ENCODE measurements at places on chromosomes 7 and 10. TPM values are rescaled to one million over a fixed set of nuclear protein-coding genes. Genes with fewer than 3 reads are reported as not detected.

- DNase-seq = peak; percentile 58
Observed at GRCh38 chr10:45249978-45250693, 65.3 kb downstream of the OR13A1 start.

GRCh38 chr7:152869041-152869676, 109.6 kb downstream of the ACTR3B start:
- peak; percentile 75 for DNase-seq

GRCh38 chr7:35253460-35253709, 515 bp downstream of the TBX20 start:
- no peak for DNase-seq

PDE6C gene
- not detected for total RNA-seq

CYP17A1 gene
- not detected for total RNA-seq

- no peak for DNase-seq
Observed at GRCh38 chr7:159157714-159158113, 13.0 kb upstream of the VIPR2 start.

All from myocyte (in vitro differentiated cells).